Lower lobe of right lung (tissue), 2 donors: ENCODE measurements at places on chromosomes 1 and 21. TPM values are rescaled to one million over a fixed set of nuclear protein-coding genes. Genes with fewer than 3 reads are reported as not detected.

The GSTM1 gene
- not detected for total RNA-seq

DNA sequence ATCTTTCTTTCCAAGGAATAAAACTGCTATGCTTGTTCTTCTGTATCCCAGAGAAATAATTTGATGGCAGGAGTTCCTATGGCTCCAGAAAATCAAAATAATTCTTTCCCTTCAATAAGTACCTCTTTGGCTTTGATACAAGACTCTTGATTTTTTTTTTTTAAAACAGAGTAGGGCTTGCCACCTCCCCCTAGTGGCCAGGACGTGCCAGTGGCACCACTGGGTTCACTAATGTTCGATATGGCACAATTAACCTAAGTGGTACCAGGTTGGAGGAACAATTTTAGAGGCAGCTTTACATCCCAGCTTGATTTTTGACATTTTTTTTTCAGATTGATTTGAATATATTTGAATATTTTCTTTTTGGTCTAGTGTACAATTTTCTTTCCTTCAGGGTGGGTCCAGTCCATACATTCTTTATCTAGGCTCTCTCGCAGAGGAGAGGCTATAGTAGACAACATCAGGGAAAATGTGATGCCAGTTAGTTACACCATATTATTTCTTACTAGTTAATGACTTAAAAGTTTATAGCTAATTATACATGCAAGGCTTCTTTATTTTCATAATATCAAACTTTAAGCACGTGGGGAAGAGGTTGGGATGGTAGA is 330.9 kb downstream of the S1PR1 start:
- DNase-seq, result peak; percentile 48

GRCh38 chr1:100750005-100750885 is 30.7 kb downstream of the VCAM1 start:
- DNase-seq, result no peak

The GJA9 gene
- not detected for total RNA-seq

- DNase-seq, result no peak
These were observed 76.4 kb downstream of the TGFB2 start for GRCh38 chr1:218421531-218421930.

GRCh38 chr1:32144033-32144432 is 35.4 kb upstream of the TXLNA start:
- no peak for DNase-seq

The KCNJ6 gene
- 0.09 TPM for total RNA-seq

GRCh38 chr1:27872059-27872801 is at the start of gene THEMIS2:
Gene THEMIS2, plus strand, starts transcription at chr1:27872544. Its CDS starts 28 bp downstream, at chr1:27872572.
- DNase-seq, result peak; percentile 82

- DNase-seq, result no peak
These were observed 43.8 kb downstream of the FGGY start for GRCh38 chr1:59340411-59341307.

DNA sequence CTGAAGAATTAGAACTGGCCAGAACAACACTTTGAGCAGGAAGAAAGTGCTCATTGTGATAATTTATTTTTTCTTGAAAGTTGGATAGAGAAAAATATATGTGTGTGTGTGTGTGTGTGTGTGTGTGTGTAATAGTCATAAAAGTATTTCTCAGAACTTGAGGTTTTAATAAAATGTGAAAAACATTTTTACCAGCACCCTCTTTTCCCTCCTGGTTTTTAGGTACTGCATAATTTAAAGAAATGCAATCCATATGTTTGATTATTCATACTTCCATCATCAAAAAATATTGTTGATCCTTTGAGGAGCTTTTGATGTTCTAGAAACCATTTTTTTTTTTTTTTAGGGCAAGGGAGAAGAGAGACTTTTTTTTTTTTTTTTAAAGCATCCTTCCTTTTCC is 66.8 kb upstream of the JUN start:
- no peak for DNase-seq

The SPRR5 gene
- total RNA-seq, result not detected

- DNase-seq, result no peak
These were observed 1.2 kb downstream of the KCTD3 start for GRCh38 chr1:215568299-215568692.

The MNDA gene
- 84.3 TPM for total RNA-seq

The CYP4B1 gene
- total RNA-seq, result 210 TPM

- no peak for DNase-seq
These were observed 105.6 kb upstream of the USH2A start for GRCh38 chr1:216528816-216529215.

DNA sequence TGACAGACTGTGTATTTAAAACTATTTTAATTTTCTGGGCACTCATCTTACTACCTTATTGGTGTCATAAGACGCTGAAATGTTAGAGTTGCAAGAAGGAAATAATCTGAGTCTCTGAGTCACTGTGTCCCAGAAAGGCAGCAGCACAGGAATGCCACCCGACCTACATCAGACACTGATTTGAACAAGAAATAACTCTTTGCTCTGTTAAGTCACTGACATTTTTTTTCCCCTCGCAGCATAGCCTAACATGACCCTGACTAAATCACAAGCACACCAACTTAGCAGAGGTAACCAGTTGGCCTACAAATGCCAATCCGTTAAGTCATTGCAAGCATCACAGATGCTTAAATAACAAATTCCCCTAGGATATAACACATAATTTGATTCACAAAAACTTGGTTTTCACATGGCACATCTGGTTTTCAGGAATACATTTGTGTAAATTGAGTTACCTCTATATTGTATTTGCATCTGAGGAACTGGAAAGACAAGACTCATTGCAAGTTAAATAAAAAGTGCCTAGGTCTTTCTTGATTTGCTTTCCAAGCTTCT is 349.1 kb downstream of the SEC16B start:
- no peak for DNase-seq

The PDC gene
- not detected for total RNA-seq

DNA sequence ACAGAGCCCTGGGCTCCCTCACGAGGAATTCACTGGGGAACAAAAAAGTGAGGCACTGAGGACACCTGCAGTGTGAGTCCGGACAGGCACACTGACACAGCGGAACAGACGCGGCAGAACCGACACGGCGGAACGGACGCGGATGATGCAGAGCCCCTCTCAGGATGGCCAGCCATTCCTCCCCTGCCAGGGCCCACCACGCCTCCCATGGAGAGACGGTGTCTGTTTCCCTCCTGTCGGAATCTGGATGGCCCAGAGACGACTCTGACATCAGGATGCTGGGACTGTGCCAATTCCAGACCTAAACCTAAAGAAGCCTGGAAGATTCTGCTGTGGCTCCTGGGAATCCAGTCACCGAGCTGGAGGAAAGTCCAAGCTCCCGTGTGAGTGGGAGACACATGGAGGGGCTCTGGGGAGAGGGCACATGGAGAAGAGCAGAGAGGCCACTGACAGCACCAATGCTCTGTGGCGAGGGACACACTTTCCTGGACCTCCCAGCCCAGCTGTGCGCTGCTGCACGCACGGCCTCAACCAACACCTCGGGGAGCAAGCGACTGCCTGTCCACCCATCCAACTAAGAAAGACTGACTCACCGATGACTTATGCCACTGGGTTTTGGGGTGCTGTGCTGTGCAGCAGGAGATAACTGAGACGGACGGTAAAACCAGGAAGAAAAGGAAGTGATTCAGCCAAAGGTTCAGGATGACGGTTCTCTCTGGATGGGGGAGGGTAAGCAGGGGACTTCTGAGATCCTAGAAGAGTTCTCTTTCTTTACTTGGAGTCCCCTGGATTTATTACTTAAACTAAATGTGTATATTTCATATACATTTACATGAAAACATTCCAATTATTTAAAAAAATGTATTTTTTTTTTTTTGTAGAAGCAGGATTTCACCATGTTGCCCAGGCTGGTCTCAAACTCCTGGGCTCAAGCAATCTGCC is 23.3 kb downstream of the ZBTB17 start:
- no peak for DNase-seq

DNA sequence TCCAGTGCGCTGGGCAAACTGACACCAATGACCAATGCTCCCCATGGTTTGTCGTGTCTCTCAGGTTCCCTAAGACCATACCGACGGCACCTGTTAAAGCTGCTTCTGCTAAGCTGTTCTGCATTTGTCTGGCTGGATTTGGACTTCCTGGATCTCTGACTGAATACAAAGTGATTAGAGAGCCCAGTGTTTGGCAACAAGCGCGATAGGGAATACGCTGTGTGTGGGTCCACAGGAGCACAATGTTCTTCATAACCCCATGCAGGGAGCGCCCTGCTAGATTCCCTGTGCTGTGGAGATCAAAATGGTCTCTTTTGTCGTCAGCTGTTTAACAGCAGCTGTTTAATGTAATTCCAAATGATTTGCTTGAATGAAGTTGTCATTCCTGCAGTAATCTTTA is 26.0 kb upstream of the ESRRG start:
- DNase-seq, result no peak

The CSF3R gene
- 214 TPM for total RNA-seq
